SJSA1 (cell line): ENCODE measurements at places on chromosomes 2 and 18.

- no peaks in the 10 kb centered on the region for H3K4me1 ChIP-seq
- no peak overlapping the region for H3K27ac ChIP-seq
- no peak overlapping the region for H3K4me3 ChIP-seq
- H3K36me3 ChIP-seq = no peaks in the 10 kb centered on the region
- H3K27me3 ChIP-seq = no peaks in the 10 kb centered on the region
Measured at GRCh38 chr2:230162981-230163380, 56.8 kb downstream of the SP110 start.

DNA sequence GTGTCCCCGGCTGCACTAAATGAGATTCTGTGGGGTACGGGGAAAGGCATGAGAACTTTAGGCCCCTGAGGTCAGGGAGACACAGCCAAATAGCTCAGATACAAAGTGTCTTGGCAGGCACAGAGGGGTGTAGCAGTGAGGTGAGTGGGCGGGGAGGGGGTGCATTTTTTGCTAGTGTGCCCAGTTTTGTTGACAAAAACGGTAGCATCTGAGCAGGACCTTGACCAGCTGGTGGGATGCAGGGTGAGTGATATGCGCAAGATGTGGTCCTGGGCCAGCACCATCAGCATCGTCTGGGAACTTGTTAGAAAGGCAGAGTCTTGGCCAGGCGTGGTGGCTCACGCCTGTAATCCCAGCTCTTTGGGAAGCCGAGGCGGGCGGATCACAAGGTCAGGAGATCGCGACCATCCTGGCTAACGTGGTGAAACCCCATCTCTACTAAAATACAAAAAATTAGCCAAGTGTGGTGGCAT is 127.3 kb upstream of the LGALSL start:
- H3K36me3 ChIP-seq = no peaks in the 10 kb centered on the region
- H3K27me3 ChIP-seq = no peaks in the 10 kb centered on the region
- no peak overlapping the region for H3K27ac ChIP-seq
- no peaks in the 10 kb centered on the region; the same call in 1 of the 2 replicates for H3K4me1 ChIP-seq
- no peak overlapping the region for H3K4me3 ChIP-seq
- DNase-seq = no peak

GRCh38 chr2:210630873-210631560 is 74.6 kb downstream of the CPS1 start:
- H3K27me3 ChIP-seq = no peaks in the 10 kb centered on the region
- H3K4me3 ChIP-seq = no peak overlapping the region
- no peaks in the 10 kb centered on the region; the same call in 1 of the 2 replicates for H3K4me1 ChIP-seq
- H3K36me3 ChIP-seq = no peaks in the 10 kb centered on the region

DNA sequence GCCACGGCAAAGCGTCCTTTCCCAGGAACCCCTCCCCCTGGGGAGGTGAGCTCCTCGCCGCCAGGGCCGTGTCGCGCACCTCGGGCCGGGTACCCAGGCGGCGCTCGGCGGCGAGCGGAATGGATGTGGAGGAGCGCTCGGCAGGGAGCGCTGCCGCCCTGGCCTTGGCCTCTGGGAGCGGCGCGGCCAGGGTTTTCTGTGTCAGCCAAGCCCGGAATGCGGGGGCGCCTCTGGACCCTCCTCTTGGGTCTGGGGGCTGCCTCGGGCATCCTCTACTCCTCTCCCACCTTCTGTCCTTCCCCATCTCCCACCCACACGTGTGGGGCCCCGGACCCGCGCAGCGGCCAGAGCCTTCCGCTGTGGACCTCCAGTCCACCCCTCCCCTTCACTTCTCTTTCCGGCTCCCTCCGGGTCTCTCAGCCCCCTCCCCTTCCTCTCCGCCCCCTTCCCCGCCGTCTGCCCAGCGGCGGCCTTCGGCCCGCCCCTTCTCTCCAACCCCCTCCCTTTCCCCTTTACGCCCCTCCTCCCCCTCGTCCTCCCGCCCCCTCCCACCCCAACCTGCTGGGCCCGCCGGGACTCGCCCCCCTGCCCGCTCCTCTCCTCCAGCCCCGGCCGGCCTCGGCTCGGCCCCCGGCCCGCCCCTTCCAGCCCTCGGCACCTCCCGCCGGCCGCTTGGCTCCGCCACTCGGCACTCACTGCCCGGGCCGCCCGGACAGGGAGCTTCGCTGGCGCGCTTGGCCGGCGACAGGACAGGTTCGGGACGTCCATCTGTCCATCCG is at the start of gene MERTK:
MERTK (plus strand) TSS at position 684 of the 779 bp plus-strand sequence. CDS start 129 bp downstream, outside the sequence.
- DNase-seq = no peak
- peaks cover 78% of the 10 kb centered on the region for H3K27me3 ChIP-seq
- peaks cover 20% of the 10 kb centered on the region for H3K4me1 ChIP-seq
- no peak within 1 kb of the TSS for H3K27ac ChIP-seq

DNA sequence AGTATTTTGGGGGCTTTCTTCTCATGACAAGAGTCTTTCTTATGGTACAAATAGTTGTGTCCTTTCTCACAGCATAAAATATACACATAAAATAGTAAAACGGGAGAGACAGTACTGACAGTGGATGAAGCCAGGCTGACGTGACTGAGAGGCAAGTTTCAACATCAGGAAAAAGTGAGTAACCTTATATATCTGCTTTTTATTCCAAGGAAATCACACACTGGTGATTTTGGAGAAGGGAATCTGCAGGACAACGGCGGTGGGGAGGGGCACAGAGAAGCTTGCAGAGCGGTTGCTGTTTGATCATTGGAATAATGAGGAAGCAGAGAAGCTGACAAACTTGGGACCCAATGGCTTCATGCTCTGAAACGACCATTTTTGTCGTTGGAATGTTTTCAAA is 130.6 kb upstream of the ZNF236 start:
- H3K27ac ChIP-seq = no peak overlapping the region
- H3K4me1 ChIP-seq = peaks cover 4% of the 10 kb centered on the region; the same call in 1 of the 2 replicates
- H3K36me3 ChIP-seq = no peaks in the 10 kb centered on the region
- no peak overlapping the region for H3K4me3 ChIP-seq
- H3K27me3 ChIP-seq = peaks cover 11% of the 10 kb centered on the region; the same call in 1 of the 2 replicates
